ENCODE measurements at places on chromosomes 6 and 20.

DNA sequence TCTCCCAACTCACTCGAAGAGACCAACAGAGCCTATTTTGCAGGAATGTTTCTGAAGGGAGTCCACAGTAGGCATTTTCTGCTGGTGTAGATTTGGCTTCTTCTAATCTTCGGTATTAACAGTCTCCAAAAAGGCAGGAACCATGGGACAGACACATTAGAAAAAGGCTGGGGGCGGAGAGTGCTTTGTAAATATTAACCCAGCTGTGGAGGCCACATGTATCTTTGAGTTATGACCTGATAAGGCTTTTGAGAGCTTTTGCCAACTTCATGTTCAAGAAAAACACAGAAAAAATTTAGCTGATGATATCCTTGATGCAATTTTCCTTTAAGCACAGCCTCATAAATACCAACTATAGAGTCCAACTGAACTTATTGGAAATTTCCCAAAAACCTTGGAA, 119.4 kb upstream of the TSHZ2 start:
- no peak for DNase-seq

GRCh38 chr6:88538130-88538706, 372.1 kb upstream of the CNR1 start:
- DNase-seq: no peak

GRCh38 chr20:49631856-49632418, 64.0 kb upstream of the PTGIS start:
- DNase-seq: no peak

GRCh38 chr6:145789443-145789842, 25.2 kb downstream of the FBXO30 start:
- DNase-seq: no peak

GRCh38 chr6:48825501-48826151, 637.4 kb downstream of the MMUT start:
- DNase-seq: no peak

DNA sequence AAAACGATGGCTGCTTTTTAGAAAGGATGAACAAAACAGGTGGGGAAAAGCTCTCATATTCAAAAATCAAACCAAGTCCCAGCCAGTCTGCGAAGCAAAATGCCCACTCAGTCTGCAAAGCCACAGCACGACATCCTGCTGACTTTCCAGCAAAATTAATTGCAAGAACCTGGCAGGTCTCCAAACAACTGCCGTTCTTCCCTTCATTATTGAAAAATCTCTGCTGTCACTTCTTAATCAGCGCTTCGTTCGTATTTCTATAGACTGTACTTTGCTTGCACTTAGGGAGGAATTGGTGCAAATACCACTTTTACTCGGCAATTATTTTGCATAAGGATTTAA, 222.4 kb downstream of the CBLN4 start:
- no peak for DNase-seq

DNA sequence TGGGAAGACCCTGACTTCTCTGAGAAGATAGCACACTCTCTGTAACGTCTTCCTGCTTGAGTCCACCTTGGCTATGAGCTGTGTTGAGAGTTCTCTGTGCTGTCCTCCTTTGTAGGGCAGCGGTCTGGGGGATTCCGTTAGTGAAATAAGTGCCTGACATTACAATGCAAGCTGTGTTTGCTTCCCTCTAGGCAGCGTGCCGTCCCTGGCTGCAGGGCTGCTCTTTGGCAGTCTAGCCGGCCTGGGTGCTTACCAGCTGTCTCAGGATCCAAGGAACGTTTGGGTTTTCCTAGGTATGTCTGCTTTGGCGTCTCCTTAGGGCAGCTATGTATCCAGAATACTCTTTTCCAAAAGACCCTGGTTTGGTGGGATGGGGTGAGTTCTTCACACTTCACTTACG, 2.8 kb downstream of the TMEM14C start:
- no peak for DNase-seq

GRCh38 chr6:135525594-135525993, 28.1 kb upstream of the AHI1 start:
- DNase-seq: no peak

DNA sequence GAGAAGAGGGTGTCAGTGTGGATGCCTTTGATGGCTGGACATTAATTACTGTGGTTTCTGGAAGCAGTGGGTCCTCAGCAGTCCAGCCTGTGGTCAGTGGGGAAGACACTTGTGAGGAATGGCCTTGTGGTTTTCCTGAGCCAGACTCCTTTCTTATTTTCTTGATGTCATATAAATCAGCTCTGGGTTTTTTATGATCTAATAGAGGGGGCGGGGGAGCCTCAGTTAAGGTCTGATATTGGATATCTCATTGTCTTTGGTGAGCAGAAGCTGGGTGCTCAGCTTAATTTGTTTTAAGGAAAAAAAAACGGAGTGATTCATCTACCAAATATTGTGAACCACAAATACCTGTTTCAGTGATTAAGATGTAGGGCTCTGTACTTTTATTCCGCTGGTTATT, 62.1 kb downstream of the OTOR start:
- peak; percentile 55 for DNase-seq

DNA sequence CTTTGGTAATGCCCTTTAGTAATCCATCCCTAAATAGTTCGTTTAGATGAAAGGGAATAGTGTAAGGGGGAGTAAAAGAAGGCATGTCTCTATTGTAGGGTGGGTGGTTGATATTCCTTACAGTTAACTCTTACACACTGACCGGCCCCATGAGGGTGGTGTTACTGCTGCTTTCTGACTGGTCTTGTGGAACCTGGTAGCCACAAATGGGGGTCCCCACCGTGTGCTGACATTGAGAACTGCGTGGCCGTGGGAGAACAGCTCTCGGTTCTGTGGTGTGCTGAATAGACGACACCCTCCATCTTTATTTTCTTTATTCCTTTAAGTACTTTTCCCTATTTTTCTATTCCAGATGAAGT, 19.3 kb downstream of the MRAP2 start:
- DNase-seq: no peak

GRCh38 chr6:100488244-100488643, 23.5 kb upstream of the SIM1 start:
- peak; percentile 73 for DNase-seq

DNA sequence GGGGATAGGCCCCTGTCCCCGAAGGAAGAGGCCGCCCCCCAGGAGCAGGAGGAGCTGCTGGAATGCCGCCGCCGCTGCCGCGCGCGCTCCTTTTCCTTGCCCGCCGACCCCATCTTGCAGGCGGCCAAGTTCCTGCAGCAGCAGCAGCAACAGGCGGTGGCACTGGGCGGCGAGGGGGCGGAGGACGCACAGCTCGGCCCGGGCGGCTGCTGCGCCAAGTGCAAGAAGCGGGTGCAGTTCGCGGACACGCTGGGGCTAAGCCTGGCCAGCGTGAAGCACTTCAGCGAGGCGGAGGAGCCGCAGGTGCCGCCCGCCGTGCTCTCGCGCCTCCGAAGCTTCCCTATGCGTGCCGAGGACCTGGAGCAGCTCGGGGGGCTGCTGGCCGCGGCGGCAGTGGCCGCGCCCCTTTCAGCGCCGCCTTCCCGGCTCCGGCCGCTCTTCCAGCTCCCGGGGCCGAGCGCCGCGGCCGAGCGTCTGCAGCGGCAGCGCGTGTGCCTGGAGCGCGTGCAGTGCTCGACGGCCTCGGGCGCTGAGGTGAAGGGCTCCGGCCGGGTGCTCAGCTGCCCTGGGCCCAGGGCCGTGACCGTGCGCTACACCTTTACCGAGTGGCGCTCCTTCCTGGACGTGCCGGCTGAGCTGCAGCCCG, 630 bp downstream of the PPP1R3G start:
- DNase-seq: peak; percentile 19

GRCh38 chr20:7214081-7214740, 446.7 kb downstream of the BMP2 start:
- no peak for DNase-seq

DNA sequence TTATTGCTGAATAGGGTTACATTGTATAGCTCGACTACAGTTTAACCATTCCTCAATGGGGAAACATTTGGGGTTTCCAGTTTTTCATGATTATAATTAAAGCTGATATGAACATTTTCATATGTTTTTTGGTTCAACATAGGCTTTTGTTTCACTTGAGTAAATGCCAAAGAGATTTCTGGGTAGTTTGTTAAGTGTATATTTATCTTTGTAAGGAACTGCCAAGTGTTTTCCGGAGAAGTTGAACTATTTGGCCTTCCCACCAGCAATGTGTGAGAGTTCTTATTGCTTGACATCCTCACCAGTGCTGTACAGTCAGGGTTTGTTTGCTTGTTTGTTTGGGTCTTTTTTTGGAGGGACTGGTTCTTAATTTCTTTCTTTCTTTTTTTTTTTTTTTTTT, 83.7 kb upstream of the RALY start:
- DNase-seq: peak; percentile 38

DNA sequence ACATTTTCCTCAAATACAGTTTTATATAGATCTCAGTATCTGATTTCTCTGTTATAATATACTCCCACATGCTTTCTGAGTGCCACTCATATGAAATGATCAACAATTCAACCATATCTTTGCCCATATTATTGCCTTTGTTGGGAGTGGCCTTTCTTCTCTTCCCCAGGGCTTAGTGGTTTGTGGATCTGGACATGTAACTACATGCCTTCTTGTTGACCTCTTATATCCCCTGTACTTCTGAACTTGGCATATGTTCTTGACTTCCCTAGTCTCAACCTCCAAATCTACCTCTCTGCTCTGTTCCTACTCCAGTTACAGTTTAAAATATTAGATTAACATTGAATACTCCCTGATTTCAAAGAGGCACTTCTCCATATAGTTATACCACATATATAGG, 34.3 kb upstream of the PRIM2 start:
- no peak for DNase-seq

GRCh38 chr6:26055719-26056582, 31.3 kb upstream of the HFE start:
- DNase-seq: peak; percentile 86

GRCh38 chr20:9835302-9835701, 3.6 kb downstream of the PAK5 start:
- DNase-seq: no peak

DNA sequence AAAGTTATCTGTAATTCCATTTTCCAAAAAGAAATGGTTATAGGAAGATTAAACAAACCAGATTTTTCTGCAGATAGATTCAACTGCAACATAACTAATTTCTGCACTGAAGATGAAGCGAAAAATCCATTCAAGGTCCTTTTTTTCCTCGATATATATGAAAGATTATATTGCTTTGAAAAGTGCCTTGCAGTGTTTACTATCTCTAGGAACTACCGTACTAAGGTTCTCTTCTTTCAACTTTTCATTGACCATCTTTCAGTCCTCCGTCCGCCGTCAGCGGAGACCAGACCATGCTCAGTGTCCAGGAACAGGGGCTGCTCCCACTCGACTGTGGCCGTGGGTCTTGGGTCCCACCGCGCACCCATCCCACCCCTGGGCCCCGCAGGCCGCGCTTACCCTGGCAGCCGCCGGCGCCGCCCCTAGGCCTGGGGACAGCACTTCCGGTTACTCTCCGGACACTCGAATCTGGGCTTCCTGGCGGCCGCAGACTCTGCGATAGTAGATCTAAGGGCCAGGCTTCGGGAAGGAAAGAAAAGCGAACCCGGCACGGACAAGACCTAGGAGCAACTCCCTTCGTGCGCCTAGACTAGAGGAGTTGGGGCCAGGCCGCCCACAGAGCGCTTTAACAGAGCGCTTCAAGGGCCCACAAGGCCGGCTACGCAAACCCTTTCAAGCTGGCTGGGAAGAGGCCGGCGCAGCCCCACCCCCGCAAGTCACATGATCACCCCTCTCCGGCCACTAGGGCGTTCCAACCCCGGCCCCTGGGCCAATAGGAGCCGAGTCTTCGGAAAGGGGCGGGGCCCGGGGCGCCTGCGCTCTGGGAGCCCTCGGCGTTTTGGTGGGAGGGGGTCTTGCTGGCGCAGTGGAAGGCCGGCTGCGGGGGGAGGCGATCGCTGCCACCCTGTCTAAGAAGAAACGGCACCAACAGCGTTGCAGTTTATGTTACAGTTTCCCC, at the start of gene ZNF322:
ZNF322 (minus strand) TSS at position 705 of the 958 bp plus-strand sequence. CDS start 21,193 bp downstream, outside the sequence.
- DNase-seq: peak; percentile 92

DNA sequence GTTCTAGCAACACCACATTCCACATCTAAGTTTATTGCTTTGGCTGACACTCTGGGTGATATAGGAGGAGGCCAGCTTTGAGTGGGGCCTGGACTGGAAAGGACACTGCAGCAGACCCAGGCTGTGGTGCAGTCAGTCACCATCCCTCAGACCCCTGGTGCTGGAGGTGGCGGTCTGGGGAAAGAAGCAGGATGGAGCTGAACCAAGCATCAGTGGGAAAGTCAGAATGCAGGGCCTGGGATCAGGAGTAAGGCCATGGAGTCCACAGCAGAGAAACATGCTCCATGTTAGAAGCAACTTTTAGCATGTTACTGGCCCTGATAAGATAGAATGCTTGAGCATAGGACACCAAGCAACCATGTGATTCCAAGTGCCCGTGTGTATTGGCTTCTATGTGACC, 5.9 kb downstream of the HLA-A start:
- no peak for DNase-seq

- DNase-seq: no peak
These were observed 2.5 kb upstream of the HLA-DRA start for GRCh38 chr6:32436995-32437836.

- peak; percentile 71 for DNase-seq
These were observed 223.7 kb downstream of the GMDS start for GRCh38 chr6:2021713-2022125.

- no peak for DNase-seq
These were observed 27.1 kb downstream of the SPACA1 start for GRCh38 chr6:88074791-88075190.

GRCh38 chr20:62641321-62642050, 817 bp upstream of the SLCO4A1 start:
- DNase-seq: no peak

- DNase-seq: no peak
These were observed 231.6 kb downstream of the LRFN2 start for GRCh38 chr6:40355532-40355931.

DNA sequence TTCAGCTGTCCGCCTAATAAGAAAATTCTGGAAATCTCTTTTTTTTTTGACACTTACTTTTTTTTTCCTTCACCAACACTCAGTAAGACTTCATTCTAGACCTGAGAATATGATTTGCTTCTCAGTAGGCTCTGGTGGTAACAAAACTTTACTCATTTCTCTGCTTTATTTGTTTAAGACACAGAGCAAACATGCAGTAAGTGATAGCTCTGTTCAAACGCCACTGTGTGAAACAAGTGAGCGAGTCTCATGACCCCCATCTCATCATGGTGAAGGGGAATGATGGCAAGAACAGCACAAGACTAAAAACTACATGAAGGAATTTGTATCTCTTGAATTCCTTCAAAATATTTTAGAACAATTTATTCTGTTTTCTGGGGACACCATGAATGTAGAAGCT, 541.6 kb upstream of the POU3F2 start:
- no peak for DNase-seq

DNA sequence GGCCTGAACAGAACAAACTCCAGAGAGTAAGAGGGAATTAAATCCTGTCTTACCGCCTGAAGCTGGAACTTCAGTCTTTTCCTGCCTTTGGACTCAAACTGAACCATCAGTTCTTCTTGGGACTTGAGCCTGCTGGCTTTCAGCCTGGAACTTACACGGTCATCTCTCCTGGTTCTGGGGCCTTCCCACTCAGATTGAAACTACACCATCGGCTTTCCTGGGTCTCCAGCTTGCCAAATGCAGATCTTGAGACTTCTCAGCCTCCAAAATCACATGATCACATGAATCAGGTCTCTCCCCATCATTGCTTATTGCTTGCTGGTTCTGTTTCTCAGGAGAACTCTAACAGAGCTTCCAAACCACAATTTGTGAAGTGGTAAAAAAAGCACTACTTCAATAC, 276.3 kb downstream of the KIF16B start:
- DNase-seq: no peak

Data from fibroblast of upper back skin (primary cell).